ENCODE measurements at places on chromosomes 5 and 9.

- peak; percentile 38 for DNase-seq
These were observed 4.3 kb downstream of the PRRC2B start for GRCh38 chr9:131398204-131398603.

DNA sequence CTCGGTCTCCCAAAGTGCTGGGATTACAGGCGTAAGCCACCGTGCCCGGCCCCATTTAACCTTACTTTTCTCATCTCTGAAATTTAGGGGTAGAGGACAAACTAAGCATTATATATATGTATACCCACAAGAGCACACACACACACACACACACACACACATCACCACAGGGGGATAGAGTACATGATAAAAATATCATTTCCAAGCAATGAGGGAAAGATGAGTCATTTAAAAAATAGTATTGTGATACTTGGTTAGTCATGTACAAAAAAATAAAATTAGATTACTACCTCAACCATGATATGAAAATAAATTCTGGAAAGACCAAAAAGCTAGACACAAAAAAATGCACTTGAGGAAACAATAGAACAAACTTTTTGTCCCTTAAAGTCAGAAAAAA, 67.2 kb downstream of the CDH18 start:
- DNase-seq, result no peak

GRCh38 chr5:95969651-95970358, 8.2 kb upstream of the ELL2 start:
- no peak for DNase-seq

- DNase-seq, result no peak
These were observed 90.1 kb downstream of the DRD1 start for GRCh38 chr5:175353926-175354325.

GRCh38 chr9:131773911-131774379, 34.1 kb upstream of the RAPGEF1 start:
- no peak for DNase-seq

GRCh38 chr5:167320019-167320418, 971.4 kb upstream of the WWC1 start:
- no peak for DNase-seq

GRCh38 chr5:113050721-113051382, 74.3 kb downstream of the DCP2 start:
- peak; percentile 9 for DNase-seq

DNA sequence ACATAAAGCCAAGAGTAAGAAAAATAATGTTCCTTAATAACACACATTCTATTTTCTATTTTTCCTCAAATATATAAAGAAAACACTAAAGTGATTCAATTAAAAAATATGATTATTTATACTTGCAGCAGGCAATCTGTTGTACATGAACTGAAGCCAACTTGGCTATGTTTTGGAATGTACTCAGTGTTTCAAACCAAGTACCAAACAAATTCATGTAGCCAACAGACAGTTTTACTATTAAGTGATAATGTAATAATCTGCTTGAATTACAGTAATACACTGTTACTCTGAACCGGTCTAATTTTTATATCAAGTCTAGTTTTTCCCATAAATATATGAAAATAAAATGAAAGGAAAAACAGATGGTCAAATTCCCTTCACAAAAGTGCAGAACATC, 58.0 kb downstream of the CEP120 start:
- no peak for DNase-seq

DNA sequence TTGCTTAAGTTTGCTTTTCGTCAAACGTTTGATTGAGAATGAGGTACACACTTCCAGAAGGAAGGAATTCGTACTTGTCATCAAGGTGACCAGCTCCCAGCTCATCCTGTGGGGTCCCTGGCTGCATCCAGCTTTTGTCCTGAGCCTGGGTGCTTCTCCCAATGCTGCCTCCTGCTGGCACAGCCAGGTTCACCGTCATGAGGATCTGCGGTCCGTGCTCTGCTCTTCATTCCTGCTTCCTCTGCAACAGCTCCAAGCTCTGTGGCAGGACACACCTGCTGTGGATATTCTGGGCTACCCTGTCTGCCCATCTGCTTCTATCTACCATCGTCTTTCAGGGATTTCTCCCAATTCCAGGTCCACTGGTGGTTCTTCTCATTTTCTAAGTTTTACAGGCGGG, 13.3 kb upstream of the UBE2QL1 start:
- no peak for DNase-seq

- no peak for DNase-seq
These were observed 850 bp upstream of the CCL19 start for GRCh38 chr9:34691936-34692315.

DNA sequence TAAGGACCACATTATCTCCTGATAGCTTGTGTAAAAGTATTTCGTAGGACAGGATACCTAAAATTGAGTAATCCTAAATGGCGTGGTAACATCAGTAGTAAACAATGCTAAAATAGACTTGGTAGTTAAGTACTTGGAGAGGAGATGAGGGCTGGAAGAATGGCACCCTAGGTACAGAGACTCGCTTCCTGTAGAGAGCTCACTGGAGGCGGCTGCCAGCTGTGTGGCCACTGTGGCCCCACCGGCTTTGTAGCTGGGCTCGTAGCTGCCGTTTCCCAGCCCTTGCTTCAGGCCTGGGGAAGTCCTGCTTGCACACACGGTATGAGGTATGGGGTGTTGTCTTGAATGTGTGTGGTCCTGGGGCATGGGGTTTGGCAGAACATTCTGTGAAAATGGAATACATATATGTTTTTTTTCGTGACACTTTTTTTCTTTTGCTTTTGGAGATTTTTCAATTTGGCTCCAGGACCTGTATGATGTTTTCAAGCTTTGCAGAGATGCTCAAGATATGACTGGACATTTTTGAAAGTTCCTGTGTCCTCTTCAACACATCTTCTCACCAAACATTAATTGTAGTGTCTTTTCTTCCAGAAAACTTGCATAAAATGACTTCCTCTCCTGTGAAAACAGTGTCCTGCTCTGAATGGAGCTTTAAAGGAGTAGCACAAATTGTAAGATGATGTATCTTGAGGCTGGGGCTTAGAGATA, 58.0 kb downstream of the RCL1 start:
- DNase-seq, result no peak

Data from activated T-helper 1 cell treated with anti-CD3 and anti-CD28 coated beads, Interleukin-2, amount 50 U/mL, for 16 hours (primary cell).